Naive thymus-derived CD8-positive, alpha-beta T cell (primary cell): ENCODE measurements at places on chromosomes 11 and 22. TPM values are rescaled to one million over a fixed set of nuclear protein-coding genes. Genes with fewer than 3 reads are reported as not detected.

DNA sequence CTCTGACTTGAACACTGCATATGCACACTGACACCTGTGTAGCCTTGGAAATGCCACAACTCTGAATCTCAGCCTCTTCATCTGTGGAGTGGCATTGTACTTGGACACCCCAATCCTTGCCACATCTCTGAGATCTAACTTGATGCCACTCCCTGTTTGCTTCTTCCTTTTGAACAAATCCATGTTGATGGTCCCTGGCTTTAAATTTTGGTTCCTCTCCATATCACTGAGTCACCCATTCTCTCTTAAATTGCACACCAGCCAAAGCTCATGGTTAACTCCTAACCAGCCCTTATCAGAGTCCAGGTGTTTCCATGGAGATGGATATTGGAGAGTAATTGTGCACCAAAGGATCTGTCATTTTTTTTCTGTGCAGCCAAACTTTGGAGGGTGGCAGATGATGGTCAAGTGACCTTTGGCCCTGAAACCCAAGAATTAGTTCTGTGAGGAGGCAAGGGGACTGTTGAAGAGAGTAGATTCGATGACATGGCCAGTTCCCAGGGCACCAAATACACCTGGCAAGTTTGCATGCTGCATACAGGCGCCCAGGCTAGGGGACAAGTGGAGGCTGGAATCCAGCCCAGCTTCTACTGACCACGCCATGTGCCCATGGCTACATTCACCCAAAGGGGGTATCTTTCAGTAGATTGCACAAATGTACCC is 25.1 kb upstream of the PAMR1 start:
- H3K36me3 ChIP-seq, result no peaks in the 10 kb centered on the region
- H3K27ac ChIP-seq, result no peak overlapping the region
- DNase-seq, result no peak
- H3K4me1 ChIP-seq, result no peaks in the 10 kb centered on the region

GRCh38 chr11:44072757-44073658 is 6.9 kb downstream of the ACCS start:
- no peak overlapping the region for H3K27ac ChIP-seq
- DNase-seq, result no peak
- no peak overlapping the region for H3K4me3 ChIP-seq

DNA sequence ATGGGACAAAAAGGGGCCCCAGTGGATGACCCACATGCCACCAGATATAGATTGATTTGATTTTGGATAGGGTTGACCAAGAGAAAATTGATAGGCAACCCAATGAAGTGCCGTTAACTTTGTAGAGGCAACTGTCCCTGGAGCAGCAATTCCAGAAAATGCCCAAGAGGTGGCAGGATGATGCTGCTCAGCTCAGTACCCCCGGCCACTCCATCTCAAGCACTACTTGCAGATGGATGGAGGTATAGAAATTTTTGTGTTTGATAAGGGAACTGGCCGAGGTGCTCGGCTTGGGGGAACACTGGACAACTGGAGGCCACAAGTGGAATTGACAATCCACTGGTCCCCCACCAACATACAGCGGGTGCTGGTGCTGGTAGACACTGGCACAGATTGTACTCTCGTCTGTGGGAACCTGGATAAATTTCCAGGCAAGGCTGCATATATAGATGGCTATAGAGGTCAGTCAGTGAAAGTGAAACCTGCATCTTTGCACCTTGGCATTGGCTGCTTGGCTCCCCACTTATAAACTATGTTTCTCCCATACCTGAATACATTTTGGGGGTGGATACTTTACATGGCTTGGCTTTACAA is 86.3 kb downstream of the CCDC83 start:
- no peak for DNase-seq
- H3K36me3 ChIP-seq, result no peaks in the 10 kb centered on the region
- H3K4me1 ChIP-seq, result no peaks in the 10 kb centered on the region
- no peak overlapping the region for H3K4me3 ChIP-seq

C11orf86 gene
- not detected for polyA plus RNA-seq

KCNQ1 gene
- polyA plus RNA-seq, result 8.7 TPM

TKFC gene
- 18.4 TPM for polyA plus RNA-seq

GRCh38 chr22:27462190-27462589 is 339.4 kb downstream of the MN1 start:
- no peaks in the 10 kb centered on the region for H3K36me3 ChIP-seq
- peaks cover 9% of the 10 kb centered on the region for H3K27me3 ChIP-seq
- H3K27ac ChIP-seq, result no peak overlapping the region

GRCh38 chr11:32034680-32035079 is 56.2 kb upstream of the RCN1 start:
- no peaks in the 10 kb centered on the region for H3K36me3 ChIP-seq
- no peak overlapping the region for H3K4me3 ChIP-seq
- H3K4me1 ChIP-seq, result no peaks in the 10 kb centered on the region
- DNase-seq, result no peak
- H3K27ac ChIP-seq, result no peak overlapping the region
- H3K27me3 ChIP-seq, result peaks cover 10% of the 10 kb centered on the region
